ENCODE measurements at places on chromosomes 7 and 10. TPM values are rescaled to one million over a fixed set of nuclear protein-coding genes. Genes with fewer than 3 reads are reported as not detected.
A peak's percentile ranks its signal among the peaks of the same experiment; 100 is the strongest.

The CARD11 gene
- not detected for polyA plus RNA-seq

DNA sequence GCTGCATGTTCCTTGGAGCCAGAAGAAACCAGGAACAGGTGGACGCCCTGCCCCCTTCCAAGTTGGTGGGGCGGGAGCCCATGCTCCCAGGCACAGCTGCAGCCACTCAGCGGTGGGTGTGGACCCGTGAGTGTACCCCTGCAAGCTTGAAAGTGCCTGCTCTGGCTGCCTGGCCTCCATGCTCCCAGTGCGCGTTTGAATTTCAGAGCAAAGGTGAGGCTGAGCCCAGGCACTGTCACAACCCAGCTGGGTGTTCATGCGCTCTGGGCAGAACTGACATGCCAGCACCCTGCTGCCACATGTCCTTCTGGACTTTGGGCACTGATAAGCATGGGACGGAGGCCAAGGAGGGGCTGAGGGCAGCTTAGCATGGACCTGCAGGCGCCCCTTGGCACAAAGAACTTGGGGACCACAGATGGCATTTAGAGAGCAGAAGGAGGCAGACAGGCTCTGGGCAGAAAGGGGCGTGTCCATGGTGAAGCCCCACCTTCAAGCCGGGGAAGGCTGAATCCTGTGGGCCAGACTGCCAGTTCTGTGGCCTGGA lies 402.0 kb upstream of the NRG3 start:
- peak; percentile 3 for DNase-seq

The TDRD1 gene
- not detected for polyA plus RNA-seq

GRCh38 chr7:83643012-83643411 lies 5.9 kb downstream of the SEMA3E start:
- no peak for DNase-seq

GRCh38 chr10:92572362-92573090 lies 1.4 kb downstream of the IDE start:
- peak; percentile 24 for DNase-seq

- DNase-seq, result no peak
These were observed 186.2 kb upstream of the MKLN1 start for GRCh38 chr7:131141443-131141967.

The SLC39A12 gene
- polyA plus RNA-seq, result not detected

- DNase-seq, result no peak
These were observed 20.3 kb downstream of the MRPS24 start for GRCh38 chr7:43849047-43849446.

DNA sequence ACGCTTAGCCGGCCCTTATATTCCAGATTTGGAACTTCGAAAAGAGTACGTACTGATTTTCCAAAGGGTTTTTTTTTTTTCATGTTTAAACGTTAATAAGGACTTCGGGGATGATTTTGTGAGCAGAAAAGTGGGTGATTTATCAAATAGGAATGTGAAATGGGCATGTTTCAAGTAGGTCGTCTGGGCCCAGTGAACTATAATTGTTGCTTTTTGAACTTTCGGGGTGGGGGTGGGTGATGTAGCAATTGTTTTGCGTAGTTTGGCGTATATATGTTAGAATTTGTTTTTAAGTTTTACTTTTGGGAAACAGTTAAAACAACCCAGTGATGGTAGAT lies 299 bp upstream of the PBLD start:
- DNase-seq, result no peak

- no peak for DNase-seq
These were observed 272.3 kb downstream of the SEMA3D start for GRCh38 chr7:84914598-84914997.

DNA sequence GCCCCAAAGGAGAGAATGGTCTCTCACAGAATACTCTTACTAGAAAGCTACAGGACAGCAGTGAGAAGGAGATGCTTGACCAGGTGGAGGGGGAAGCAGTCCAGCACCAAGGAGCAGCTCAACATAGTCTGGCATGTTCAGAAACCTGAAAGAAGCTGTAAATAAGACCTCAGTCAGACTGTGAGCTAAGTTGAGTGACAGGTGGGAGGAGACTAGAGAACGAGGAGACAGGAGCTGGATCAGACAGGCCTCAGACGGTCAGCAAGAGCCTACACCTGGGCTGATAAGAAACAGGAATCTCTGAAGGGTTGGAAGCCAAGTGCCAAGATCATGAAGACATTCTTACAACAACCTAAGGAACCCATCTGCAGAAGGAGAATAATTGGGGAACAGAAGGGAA lies 54.5 kb downstream of the ELMO1 start:
- DNase-seq, result no peak

- no peak for DNase-seq
These were observed 54.3 kb downstream of the SPDYE5 start for GRCh38 chr7:75546237-75547015.

GRCh38 chr7:11584406-11585031 lies 247.5 kb downstream of the THSD7A start:
- peak; percentile 17 for DNase-seq

- no peak for DNase-seq
These were observed 335.8 kb downstream of the PRPF18 start for GRCh38 chr10:13922586-13922985.

DNA sequence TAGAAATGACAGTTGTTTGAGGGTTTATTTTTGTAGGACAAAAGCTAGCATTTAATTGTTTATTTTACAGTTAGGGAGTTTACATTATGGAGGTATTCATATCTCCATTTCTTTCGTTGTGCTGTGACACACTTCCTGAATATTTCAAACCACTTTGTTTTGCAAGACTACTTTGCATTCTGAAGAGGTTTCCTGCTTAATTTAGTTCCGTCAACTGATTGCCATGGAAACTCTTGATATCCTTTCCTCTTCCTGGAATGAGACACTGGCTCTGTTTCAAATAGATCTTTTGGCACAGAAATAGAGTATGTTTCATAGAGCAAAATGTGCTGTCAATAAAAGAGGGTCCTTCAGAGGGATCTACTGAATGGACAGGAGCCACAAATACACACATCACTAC lies 159.5 kb upstream of the AGR3 start:
- DNase-seq, result no peak

- no peak for DNase-seq
These were observed 74.6 kb upstream of the PRSS58 start for GRCh38 chr7:142332421-142332820.

DNA sequence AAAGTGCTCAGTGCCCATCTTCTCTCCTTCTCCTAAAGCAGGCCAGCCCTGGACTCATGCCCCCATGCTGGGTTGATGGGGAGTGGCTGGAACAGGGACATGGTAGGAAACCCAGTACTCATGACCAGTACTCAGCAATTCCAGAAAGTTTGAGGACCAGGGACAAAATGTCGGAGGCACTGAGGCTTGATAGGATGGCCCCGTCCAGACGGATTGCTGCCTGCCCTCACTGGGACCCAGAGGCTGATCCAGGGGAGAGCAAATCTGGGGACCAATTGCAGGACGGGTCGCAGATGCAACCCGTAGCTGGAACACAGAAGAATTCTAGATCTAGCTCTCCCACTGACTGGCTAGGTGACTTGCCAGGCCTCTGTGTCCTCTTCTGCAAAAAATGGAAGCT lies 5.1 kb downstream of the ZCCHC24 start:
- DNase-seq, result no peak

- DNase-seq, result no peak
These were observed 219.5 kb upstream of the CSTF2T start for GRCh38 chr10:51918884-51919325.

- no peak for DNase-seq
These were observed 53.5 kb downstream of the SEPTIN7 start for GRCh38 chr7:35854311-35854710.

- no peak for DNase-seq
These were observed 32.8 kb downstream of the PTEN start for GRCh38 chr10:87896216-87896615.

- no peak for DNase-seq
These were observed 184.8 kb upstream of the NRP1 start for GRCh38 chr10:33519130-33519860.

The NOC3L gene
- polyA plus RNA-seq, result 9.0 TPM

The C10orf53 gene
- polyA plus RNA-seq, result not detected

The LMOD2 gene
- not detected for polyA plus RNA-seq

The ITPRIP gene
- 22.1 TPM for polyA plus RNA-seq

GRCh38 chr10:91860885-91861284 lies 48.4 kb downstream of the FGFBP3 start:
- no peak for DNase-seq

All from SK-N-SH (cell line).